ENCODE measurements at places on chromosomes 1 and 21. TPM values are rescaled to one million over a fixed set of nuclear protein-coding genes. Genes with fewer than 3 reads are reported as not detected.

- H3K4me3 ChIP-seq: no peak overlapping the region
- H3K4me1 ChIP-seq: no peaks in the 10 kb centered on the region
- no peak for DNase-seq
- no peak overlapping the region for H3K27ac ChIP-seq
These were observed 18.6 kb downstream of the TMEM81 start for GRCh38 chr1:205065666-205066065.

- no peaks in the 10 kb centered on the region for H3K36me3 ChIP-seq
- H3K27me3 ChIP-seq: no peaks in the 10 kb centered on the region
- DNase-seq: peak; percentile 2
- no peaks in the 10 kb centered on the region for H3K4me1 ChIP-seq
- H3K4me3 ChIP-seq: no peak overlapping the region
- H3K27ac ChIP-seq: no peak overlapping the region
These were observed 20.9 kb upstream of the PDXK start for GRCh38 chr21:43697758-43698643.

GRCh38 chr1:57704811-57705210 lies 281.0 kb upstream of the DAB1 start:
- no peaks in the 10 kb centered on the region for H3K4me1 ChIP-seq
- no peak for DNase-seq
- no peak overlapping the region for H3K27ac ChIP-seq
- no peaks in the 10 kb centered on the region for H3K27me3 ChIP-seq
- no peaks in the 10 kb centered on the region for H3K36me3 ChIP-seq
- no peak overlapping the region for H3K4me3 ChIP-seq

GRCh38 chr1:216961516-216961915 lies 238.3 kb upstream of the ESRRG start:
- no peaks in the 10 kb centered on the region for H3K27me3 ChIP-seq
- no peak for DNase-seq
- no peak overlapping the region for H3K4me3 ChIP-seq
- H3K4me1 ChIP-seq: no peaks in the 10 kb centered on the region
- no peak overlapping the region for H3K27ac ChIP-seq
- H3K36me3 ChIP-seq: no peaks in the 10 kb centered on the region

DNA sequence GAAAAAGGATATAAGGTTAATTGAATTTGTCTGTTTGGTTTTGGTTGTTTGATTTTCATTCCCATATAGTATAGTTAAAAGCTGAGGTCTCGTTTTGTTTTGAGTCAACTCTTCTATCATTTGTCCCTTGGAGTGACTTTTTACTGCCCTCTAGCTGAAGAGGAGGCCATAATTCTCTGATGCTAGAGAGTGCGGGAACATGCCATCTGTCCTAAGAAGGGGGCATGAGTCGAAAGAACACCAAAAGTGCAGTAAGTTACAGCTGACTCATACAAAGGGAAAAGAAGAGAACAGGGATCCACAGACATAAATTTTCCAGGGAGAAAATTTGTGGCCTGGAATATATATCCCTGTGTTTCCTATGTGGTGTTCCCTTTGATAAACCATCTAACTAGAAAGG lies 4.1 kb downstream of the KRTAP21-3 start:
- H3K4me3 ChIP-seq: no peak overlapping the region
- H3K27ac ChIP-seq: no peak overlapping the region
- no peaks in the 10 kb centered on the region for H3K27me3 ChIP-seq
- no peak for DNase-seq
- no peaks in the 10 kb centered on the region for H3K4me1 ChIP-seq

PPIAL4G gene
- not detected for total RNA-seq

FAM151A gene
- total RNA-seq: 72.9 TPM

GRCh38 chr21:44647222-44647552 lies 973 bp downstream of the KRTAP10-11 start:
- DNase-seq: no peak
- H3K36me3 ChIP-seq: no peaks in the 10 kb centered on the region
- H3K27me3 ChIP-seq: no peaks in the 10 kb centered on the region
- H3K4me3 ChIP-seq: no peak overlapping the region
- H3K4me1 ChIP-seq: no peaks in the 10 kb centered on the region
- no peak overlapping the region for H3K27ac ChIP-seq

DNA sequence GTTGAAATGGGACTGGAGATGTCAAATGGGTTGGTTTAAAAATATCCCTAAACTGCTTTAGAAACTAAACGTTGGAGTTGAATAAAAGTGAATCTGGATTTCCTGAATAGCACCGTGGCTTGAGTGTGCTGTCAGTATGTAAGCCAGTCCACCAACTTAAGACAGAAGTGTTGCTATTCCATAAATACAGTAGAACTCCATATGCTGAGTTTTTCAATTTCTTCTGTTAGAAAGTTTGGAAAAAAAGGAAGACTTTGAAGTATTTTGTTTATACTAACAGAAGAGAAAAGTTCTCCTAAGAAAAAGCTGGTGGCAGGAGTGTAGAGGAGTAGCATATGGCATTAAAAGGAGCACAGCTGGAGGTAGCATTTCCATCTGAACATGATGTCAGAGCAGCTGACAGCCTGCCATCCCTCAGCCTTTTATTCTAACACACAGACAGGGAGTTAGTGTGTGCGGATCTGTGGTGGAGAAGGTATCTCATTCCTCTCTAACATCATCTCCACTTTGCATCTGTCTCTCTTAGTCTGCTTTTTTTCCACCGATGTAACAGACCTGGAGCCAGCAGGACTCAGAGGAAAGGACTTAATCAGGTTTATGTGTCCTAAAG lies at the start of gene ZBTB18:
Gene ZBTB18 (plus strand): TSS at position 449 of the 610 bp plus-strand sequence. CDS start 149 bp downstream, at position 598.
- peak within 1 kb of the TSS; percentile 65 for H3K4me3 ChIP-seq
- no peaks in the 10 kb centered on the region for H3K27me3 ChIP-seq
- H3K36me3 ChIP-seq: peaks cover 23% of the 10 kb centered on the region
- no peaks in the 10 kb centered on the region for H3K4me1 ChIP-seq
- H3K27ac ChIP-seq: peak within 1 kb of the TSS; percentile 82

BRINP2 gene
- total RNA-seq: 0.42 TPM

MR1 gene
- 5.6 TPM for total RNA-seq

TMEM125 gene
- total RNA-seq: 0.21 TPM

DNA sequence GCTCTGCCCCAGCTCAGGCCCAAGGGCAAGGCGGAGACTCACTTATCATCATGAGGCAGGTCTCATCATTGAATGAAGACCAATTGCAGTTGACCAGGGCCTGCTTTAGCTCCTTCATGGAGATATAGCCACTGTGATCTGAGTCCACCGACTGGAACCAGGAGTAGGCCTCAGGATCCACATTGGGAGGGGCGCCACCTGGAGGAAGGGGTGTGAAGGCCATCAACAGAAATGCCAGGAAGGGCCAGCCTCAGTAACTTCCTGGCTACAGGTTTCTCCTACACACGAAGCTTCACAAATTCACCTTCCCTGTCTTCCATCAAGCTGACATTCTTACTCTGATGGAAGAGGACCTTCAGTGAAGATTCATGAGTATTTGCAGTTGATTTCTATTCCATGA lies 11.6 kb downstream of the PEF1 start:
- peaks cover 25% of the 10 kb centered on the region for H3K36me3 ChIP-seq
- no peaks in the 10 kb centered on the region for H3K27me3 ChIP-seq
- no peak overlapping the region for H3K4me3 ChIP-seq

DNA sequence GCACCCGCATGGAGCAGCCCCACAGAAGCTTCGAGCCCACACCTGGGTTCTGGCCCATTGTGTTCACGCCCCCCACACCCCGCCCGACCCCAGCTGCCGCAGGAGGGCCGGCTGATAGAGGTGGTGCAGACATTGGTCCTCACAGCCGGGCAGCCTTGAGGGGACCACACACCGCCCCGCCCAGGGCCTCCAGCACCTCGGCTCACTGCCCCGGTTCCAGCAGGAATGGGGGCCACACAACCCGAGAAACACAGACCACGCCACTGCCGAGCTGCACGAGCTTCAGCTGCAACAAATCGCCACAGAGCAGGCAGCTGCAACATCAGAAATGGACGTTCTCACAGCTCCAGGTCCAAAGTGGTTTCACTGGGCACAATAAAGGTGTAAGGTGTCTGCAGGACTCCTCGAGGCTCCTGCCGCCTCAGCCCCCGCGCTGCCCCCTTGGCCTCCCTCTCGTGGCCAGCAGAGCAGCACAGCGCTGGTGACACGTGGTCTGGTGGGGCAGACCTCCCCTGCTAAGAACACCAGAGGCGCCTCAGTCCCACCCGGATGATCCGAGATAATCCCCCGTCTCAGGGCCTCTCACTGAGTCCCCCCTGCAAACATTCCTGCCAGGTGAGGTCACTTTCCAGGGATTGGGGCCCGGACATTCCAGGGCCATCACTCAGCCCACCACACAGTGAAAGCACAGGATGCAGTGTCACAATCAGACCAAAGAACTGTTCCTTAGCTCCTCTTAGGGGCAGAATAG lies 62.3 kb upstream of the ADARB1 start:
- H3K4me1 ChIP-seq: no peaks in the 10 kb centered on the region
- DNase-seq: no peak
- H3K36me3 ChIP-seq: no peaks in the 10 kb centered on the region

COL11A1 gene
- not detected for total RNA-seq

- H3K4me1 ChIP-seq: no peaks in the 10 kb centered on the region
- no peak for DNase-seq
- no peak overlapping the region for H3K4me3 ChIP-seq
These were observed 5.5 kb downstream of the HIPK1 start for GRCh38 chr1:113934511-113935055.

AJAP1 gene
- 0.06 TPM for total RNA-seq

HTR1D gene
- not detected for total RNA-seq

DNA sequence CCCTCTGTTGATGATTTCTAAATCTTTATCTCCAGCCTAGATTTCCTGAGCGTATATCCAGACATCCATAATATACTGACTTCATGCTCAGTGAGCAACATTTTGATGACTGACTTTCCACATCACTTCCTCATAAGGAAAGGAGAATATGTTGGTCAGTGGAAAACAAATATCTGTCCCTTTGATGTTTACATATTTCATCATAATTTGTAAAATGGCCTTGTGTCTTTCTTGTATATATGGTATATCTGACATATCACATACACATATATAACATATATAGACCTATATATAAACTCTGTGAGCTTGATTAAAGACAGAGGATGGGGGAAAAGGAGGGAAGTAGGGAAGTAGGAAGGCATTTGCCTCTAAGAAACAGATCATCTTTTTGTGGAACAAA lies 18.6 kb downstream of the ZBTB8A start:
- H3K36me3 ChIP-seq: no peaks in the 10 kb centered on the region
- no peak overlapping the region for H3K27ac ChIP-seq
- no peak for DNase-seq
- no peaks in the 10 kb centered on the region for H3K4me1 ChIP-seq

GRCh38 chr21:29637553-29637952 lies 302.2 kb downstream of the GRIK1 start:
- H3K36me3 ChIP-seq: no peaks in the 10 kb centered on the region
- no peak overlapping the region for H3K4me3 ChIP-seq
- H3K4me1 ChIP-seq: no peaks in the 10 kb centered on the region
- H3K27ac ChIP-seq: no peak overlapping the region
- no peaks in the 10 kb centered on the region for H3K27me3 ChIP-seq

CIART gene
- total RNA-seq: 2.2 TPM

- DNase-seq: no peak
- no peaks in the 10 kb centered on the region for H3K27me3 ChIP-seq
- H3K27ac ChIP-seq: no peak overlapping the region
- H3K4me3 ChIP-seq: no peak overlapping the region
- no peaks in the 10 kb centered on the region for H3K4me1 ChIP-seq
- no peaks in the 10 kb centered on the region for H3K36me3 ChIP-seq
These were observed 635.9 kb downstream of the SMYD3 start for GRCh38 chr1:245871191-245871590.

DNA sequence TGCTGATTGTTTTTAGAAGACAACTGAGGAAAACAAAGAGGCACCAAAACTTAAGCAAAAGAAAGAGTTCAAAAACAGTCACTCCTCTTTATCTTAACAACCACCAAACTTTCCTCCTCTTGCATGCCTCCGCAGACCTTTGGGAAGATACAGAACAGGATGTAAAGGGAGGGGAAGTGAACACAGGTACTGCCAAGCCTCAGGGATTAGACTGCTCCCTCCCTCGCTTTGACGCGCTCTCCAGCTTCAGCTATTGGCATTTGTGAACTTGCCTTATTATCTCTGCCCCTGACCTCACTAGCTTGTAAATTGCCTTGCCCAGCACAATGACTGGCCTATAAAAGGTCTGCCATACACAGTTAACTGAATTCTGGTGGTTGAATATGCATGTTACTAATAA lies 4.8 kb upstream of the SRP9 start:
- H3K36me3 ChIP-seq: no peaks in the 10 kb centered on the region
- no peak for DNase-seq
- no peak overlapping the region for H3K27ac ChIP-seq
- H3K4me1 ChIP-seq: peaks cover 6% of the 10 kb centered on the region
